ENCODE measurements at places on chromosomes 1 and 21.

DNA sequence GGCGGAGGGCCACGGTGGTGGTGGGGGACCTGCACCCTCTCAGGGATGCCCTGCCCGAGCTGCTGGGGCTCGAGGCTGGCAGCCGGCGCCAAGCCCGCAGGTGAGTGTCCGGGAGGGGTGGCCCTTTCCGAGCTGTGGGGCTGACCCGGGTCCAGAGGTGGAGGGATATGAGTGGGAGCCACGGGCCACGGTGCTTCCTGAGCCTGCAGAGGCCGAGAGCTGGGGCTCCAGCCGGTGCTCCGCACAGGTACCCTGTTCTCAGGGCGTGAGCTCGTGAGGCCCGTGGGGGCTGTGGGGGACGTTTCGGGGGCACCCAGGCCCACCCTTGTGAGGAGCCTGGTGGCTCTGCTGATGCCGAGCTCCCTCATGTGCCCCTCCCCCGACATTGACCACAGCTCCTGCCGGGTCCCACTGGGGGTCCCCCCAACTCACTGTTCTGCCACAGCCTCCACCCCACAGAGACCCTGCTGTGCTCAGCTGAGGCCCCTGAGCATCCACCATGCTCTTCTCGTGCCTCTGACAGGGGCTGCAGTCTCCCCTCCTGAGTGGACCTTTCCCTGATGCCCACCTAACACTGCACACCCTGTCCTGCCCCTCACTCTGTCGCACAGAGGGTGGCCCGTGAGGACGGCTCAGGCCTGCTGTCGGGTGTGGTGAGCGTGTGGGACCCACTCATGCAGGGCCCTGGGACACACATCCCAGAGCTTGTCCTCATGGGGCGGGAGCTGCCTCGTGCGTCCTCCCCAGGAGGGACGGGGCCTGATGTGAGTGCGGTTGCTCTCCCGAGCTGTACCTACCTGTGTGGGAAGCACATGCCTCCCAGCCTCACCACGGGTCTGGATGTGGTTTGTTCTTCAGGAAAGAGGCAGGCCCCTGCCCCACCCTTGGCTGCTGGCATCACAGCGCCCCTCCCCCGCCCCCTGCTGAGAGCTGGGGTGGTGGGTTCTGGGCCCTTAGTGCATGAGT is 27.5 kb downstream of the SLX9 start:
- no peak for DNase-seq

- no peak for DNase-seq
Observed at GRCh38 chr1:34405266-34405959, 228.7 kb downstream of the C1orf94 start.

- no peak for DNase-seq
Observed at GRCh38 chr1:206419250-206419649, 51.0 kb upstream of the IKBKE start.

DNA sequence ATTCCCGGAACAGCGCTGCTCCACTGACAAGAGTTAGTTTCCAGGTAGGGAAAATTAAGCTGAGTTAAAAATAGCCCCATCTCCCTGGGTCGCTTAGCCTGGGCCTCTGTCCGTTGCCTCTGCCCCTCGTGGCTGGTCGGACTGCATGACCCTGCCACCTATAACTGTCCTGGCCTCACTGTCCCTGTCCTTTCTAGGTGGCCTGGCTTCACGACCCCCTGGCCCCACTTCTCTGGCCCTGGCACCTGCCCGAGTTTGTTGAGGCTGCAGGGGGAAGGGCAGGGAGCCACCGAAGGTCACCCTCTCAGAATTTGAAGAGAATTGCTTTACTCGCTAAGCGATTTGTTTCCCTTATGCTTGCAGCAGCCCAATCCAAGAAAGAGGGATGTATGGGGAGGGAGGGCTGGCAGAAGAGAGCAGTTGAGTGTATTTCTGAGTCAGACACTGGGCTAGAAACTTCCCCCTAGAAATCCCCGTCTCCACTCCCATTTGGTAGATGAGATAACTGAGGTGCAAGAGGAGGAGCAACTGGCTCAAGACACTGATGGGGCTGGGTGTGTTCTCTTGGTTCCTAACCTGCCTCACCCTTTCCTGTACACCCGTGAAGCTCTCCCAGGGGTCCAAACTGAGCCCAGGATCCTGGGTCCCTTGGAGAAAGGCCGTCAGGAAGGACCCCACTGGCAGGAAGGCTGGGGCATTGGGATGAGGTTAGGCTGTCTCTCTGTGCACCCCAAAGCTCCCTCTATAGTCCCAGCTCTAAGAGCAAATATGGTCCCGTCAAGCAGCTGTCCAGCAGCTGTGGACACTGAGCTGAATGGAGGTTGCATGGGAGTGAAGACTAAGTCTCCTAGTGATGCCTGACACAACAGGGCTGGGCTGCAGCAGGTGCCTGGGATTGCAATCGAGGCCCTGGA is 2.9 kb upstream of the EDN2 start:
- no peak for DNase-seq

DNA sequence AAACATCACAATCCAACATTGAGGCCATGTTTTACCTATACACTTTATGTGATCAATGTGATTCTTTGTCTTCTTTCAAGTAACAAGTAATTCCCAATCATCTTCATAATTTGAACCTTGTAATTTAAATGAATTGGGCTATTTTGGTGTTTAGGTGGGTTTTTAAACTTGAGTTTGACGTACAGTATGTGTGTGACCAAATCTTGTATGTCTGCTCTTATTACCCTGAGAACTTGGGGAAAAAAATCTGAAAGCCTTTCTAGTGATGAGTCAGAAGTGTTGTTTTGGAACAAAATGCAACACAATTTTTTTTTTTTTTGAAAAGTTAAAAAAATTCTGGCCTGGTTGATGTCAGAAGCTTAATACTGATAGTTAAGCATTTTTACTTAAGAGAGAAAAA is 68.5 kb downstream of the HHAT start:
- no peak for DNase-seq

- DNase-seq, result no peak
Observed at GRCh38 chr21:31201548-31201947, 142.5 kb downstream of the TIAM1 start.

- DNase-seq, result no peak
Observed at GRCh38 chr1:51648180-51649109, 31.6 kb downstream of the OSBPL9 start.

GRCh38 chr21:16137106-16137505 is 407.3 kb downstream of the USP25 start:
- DNase-seq, result no peak

DNA sequence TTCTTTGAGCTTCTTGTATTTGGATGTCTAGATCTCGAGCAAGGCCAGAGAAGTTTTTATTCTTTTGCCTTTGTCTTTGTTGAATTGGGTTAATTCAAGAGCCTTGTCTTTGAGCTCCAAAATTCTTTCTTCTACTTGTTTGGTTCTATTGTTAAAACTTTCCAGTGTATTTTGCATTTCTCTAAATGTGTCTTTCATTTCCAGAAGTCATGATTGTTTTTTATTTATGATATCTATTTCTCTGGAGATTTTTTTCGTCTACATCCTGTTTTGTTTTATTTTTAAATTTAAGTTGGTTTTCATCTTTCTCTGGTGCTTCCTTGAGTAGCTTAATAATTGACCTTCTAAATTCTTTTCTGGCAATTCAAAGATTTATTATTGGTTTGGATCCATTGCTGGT is 61.8 kb downstream of the DTL start:
- DNase-seq, result no peak

DNA sequence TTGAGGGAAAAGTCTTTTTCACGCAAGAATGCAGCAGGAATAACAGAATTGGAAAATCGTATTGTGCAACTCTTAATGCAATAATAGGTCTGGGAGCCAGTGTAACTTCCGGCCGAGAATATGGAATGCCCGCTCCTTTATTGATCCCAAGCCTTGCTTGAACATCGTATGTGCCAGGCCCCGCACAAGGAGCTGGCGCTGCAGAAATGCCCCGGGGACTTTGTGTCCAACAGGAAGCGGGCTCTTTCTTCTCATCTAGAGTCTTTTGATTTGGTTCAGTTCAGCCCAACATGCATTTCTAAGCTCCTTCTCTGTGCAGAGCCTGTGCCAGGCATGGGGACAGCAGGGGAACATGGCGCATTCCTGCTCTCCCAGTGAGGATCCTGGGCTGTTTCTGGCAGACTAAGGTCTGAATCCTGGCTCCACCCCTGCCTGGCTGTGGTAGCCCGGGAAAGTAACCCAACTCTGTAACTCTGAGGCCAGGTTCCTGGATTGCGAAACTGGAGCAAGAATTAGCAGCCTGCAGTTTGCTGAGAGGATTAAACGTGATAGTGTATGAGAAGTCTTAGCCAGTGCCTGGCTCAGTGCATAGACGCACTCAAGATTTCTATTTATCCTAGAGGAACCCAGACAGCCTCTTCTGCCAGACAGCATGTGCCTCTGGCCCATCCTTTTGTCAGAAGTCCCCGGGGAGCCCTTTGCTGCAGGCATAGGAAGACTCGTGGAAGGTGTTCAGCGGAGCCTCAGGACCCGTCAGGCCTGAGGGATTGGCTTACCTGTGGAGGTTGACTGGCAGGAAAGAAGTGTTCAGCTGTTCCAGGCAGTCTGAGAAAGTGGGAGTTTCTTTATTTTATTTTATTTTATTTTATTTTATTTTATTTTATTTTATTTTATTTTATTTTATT is 987 bp upstream of the CDCP2 start:
- DNase-seq, result no peak

DNA sequence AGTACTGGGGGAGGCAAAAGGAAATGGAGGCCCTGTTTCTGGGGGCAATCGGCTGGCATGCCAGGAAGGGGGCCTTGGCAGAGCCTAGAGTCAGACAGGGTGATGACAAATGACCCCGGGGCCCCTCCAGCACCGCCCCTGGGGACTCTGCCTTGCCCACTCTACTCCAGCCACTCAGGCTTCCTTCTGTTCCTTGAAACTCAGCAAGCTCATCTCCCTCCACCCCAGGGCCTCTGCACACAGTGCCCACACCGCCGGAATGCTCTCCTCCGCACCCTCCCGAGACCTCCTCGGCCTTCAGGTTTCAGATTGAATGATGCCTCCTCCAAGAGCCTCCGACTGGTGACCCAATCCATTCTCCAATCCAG is 122.5 kb upstream of the ZBTB40 start:
- DNase-seq, result no peak

- no peak for DNase-seq
Observed at GRCh38 chr21:22885079-22885478, 1886.9 kb downstream of the NCAM2 start.

- no peak for DNase-seq
Observed at GRCh38 chr1:64913361-64914015, 52.9 kb downstream of the JAK1 start.

GRCh38 chr1:230747890-230748800 is 957 bp downstream of the CAPN9 start:
- no peak for DNase-seq

DNA sequence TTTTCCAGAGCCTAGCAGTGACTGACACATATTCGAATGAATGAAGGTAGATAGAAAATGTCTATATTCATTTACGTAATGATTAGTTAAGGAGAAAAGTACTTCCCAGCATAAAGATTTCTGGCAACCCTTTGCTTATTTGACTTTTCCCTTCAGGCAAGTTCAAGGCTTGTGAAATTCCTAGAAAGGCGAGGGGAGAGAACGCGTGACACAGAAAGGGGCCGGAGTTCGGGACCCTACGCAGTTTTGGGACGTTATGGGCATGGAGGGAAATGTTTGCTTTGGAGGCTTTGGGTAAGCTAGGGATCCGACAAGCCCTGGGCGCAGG is 472 bp upstream of the USP25 start:
- DNase-seq, result no peak

GRCh38 chr1:66840929-66841328 is 39.9 kb upstream of the INSL5 start:
- no peak for DNase-seq

GRCh38 chr1:5565281-5566125 is 426.7 kb downstream of the NPHP4 start:
- DNase-seq, result no peak

- DNase-seq, result no peak
Observed at GRCh38 chr1:164765557-164765956, 206.6 kb downstream of the PBX1 start.

DNA sequence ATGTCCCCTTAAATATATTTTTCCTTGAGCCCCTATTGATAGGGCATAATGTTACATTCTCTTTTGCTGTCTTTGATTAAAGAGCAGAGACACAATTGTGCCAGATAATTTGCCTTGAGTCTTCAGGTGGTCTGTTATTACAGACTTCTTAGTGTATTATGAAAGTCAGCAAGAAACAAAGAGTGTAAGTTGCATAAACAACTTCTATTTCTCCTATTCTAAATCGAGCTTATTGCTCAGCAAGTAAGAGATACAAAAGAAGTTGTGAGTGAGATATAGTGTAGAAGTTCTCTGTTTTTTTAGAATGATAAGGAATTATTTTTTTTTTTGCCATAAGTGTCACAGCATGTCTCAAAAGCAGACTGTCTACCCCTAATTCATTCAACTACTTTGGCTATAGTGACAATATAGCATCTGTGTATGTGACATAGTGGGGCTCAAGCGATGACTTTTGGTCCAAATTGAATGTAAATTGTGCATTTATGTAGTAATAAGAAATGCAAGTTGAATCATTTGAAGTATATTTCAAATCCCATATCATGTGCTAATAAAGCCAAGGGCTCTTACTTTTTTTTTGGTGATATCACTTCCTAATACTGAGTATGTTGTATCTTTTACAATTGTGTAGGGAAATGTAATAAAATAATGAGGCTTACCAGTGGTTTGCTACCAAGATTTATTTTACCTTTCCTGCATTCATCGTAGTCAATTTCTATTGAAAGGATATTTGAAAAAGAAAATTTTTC is 81.3 kb downstream of the RGL1 start:
- DNase-seq, result no peak

DNA sequence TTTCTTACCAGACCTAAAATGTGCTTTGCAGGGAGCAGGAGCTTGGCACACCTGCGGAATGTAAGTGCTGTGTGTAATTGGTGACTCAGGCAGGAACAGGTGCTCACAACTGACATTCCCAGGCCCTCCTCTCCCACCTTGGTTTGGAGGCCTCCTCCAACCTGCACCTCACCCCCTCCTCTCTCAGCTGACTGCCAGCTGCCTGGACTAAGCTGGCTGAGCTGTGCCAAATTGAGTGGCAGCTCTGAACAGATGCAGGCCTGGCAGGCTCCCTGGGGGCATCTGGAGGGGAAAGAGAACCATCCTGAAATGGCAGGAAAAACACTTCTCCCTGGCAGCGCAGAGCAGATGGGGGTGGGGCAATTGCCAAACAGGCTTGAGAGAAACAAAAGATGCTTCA is 91.7 kb upstream of the PGBD5 start:
- DNase-seq, result no peak

- no peak for DNase-seq
Observed at GRCh38 chr21:17866590-17866989, 47.4 kb upstream of the C21orf91 start.

GRCh38 chr1:57248830-57249229 is 175.0 kb downstream of the DAB1 start:
- no peak for DNase-seq

DNA sequence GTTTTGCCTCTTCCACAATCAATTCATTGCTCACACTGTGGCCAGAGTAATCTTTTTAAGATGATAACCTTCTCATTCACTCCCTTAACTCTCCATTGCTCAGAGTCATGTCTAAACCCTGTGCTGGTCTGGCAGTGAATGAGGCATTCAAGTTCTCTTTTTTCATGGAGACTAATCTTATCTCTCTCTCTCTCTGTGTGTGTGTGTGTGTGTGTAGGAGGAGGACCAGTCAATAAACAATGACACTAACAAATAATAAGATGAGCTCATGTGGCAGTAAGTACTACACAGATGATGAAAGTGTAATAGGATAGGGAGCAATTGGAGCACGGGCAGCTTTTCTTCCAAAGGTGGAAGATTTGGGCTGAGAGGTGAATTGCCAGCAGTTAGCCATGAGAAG is 122.0 kb upstream of the B3GALT2 start:
- DNase-seq, result no peak

- DNase-seq, result peak; percentile 3
Observed at GRCh38 chr1:212858461-212859265, 588 bp downstream of the FLVCR1 start.

GRCh38 chr21:28979092-28979491 is 13.6 kb downstream of the LTN1 start:
- DNase-seq, result no peak
